ENCODE measurements at places on chromosomes 7 and 10.

- DNase-seq: peak; percentile 55
Measured at GRCh38 chr10:121236621-121237020, 361.6 kb downstream of the FGFR2 start.

DNA sequence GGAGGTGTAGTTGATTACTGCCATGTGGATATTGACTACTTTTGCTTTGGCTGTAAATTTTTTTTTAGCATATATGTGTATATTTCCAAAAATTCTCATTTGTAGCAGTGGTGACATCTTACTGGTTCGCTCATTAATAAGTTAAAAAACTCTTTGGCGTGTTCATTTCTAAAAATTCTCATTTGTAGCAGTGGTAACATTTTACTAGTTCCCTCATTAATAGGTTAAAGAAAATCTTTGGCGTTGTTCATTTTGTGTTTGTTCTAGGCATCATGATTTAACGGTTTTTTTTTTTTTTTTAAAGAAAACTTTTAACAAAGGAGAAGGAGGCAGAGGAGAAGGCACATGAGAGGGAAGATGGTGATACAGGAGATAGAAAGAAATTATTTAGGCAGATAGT, 45.9 kb upstream of the CACNB2 start:
- DNase-seq: no peak

DNA sequence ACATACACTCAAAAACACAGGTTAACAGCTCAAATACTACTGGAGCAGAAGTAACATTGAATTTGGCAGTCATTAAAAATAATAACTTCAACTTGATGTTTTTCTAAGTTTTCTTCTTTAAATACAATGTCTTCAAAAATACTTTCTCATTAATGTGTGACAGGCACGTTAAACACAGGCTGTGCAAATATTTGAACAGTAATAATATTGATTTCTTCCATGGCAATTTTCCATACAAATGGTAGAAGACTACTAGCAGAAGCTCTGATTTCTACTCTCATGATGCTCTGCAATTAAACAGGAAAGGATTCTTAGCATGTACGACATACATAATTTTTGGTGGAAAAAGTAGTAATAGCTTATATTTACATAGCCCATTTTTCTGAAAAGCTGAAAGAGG, 47.4 kb downstream of the NRP1 start:
- peak; percentile 21 for DNase-seq

DNA sequence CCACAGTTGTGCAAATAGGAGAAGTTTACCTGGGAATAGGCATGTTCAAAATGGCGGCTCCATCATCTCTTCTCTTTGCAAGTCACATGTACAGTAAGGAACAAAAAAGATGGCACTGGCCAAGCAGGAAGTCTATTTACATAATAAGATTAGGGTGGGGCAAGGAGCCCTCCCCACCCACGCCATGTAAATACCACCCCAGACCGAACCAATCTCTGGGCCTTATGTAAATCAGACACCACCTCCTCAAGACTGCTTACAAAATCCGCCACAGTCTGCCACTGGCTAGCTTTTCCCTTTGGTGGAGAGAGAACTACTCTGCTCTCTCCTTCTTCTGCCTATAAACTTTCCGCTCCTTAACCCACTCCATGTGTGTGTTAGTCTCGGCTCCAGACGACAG, 1496.3 kb downstream of the REEP3 start:
- no peak for DNase-seq

- no peak for DNase-seq
Measured at GRCh38 chr7:29318853-29319718, 124.5 kb downstream of the CHN2 start.

GRCh38 chr7:132388688-132389087, 187.6 kb downstream of the PLXNA4 start:
- DNase-seq: no peak

DNA sequence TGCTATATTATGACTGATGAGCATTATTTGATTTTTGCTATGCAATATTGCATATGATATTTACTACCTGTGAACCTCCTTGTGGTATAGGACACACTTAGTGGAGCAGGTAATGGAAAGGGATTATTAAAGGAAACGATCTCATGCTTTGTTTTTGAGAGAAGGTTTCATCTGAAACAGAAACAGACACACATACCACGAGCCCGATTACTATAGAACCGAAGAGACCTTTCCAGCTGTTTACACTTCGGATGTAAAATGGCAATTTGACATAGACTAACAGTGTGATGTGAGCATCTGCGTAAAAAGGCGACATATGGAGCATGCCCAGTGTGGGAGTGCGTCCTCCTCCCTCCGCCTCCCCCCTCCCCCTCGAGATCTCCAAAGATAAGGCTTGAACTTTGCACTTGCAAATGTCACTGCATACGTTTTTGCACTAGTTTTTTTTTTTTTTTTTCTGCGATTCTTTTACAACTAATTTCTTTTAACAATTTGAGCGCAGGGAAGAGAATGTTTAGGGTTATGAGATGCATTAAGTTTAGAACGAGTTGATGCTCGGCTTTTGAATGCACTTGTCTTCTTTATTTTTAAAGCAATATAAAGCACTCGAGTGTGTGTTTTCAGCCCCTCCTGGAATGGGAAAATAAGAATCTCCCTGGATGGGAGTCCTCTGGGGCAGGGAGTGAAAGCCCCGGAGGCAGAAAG, 251.0 kb downstream of the NSUN6 start:
- peak; percentile 82 for DNase-seq

GRCh38 chr7:133977409-133978274, 149.5 kb upstream of the LRGUK start:
- no peak for DNase-seq

DNA sequence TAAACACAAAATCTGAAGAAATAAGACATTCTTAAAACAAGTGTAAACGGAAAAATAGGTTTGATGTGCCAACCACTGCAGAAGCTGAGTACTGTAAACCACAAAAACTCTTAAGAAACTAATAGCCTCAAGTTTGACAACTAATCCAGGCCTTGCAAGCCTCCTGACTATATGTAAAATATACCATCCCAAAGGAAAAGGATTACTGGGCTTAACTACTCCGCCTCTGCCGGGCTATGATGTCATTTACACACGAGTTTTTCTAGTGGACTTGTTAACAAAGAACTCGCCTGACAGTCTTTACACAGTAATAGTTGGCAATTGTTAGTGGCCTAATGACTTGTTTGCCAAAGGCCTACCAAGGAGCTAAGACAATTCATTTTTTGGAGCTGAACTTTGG, 2.1 kb downstream of the KIF5B start:
- peak; percentile 57 for DNase-seq

- peak; percentile 99 for DNase-seq
Measured at GRCh38 chr7:139230774-139231512, at the start of gene UBN2. TSS of gene UBN2 (plus strand) at chr7:139231237. CDS start at chr7:139231485, 248 bp downstream.
